ENCODE measurements at places on chromosomes 5 and 9. TPM values are rescaled to one million over a fixed set of nuclear protein-coding genes. Genes with fewer than 3 reads are reported as not detected.

DNA sequence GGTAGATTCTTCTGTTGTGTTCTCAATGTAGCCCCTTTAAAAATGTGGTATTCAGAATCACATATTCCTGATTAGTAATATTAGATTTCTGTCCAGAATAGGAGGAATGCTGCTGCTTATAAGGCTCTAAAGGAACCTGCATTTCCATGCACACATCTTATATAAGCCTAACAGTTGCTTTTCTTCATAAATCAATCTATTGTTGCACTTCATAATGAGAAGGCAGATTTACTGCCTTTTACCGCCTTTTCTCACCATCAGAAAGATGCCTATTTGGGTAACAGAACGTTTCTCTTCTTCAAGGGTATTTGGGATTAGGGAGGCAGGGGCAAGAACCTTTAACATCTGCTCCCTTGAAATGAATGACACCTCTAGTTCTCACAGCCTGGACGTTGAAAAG is 243.4 kb downstream of the MLLT3 start:
- H3K4me3 ChIP-seq, result no peak overlapping the region
- H3K27me3 ChIP-seq, result no peaks in the 10 kb centered on the region
- H3K4me1 ChIP-seq, result no peaks in the 10 kb centered on the region
- no peak overlapping the region for H3K27ac ChIP-seq

PCA3 gene
- total RNA-seq, result 0.44 TPM

DNA sequence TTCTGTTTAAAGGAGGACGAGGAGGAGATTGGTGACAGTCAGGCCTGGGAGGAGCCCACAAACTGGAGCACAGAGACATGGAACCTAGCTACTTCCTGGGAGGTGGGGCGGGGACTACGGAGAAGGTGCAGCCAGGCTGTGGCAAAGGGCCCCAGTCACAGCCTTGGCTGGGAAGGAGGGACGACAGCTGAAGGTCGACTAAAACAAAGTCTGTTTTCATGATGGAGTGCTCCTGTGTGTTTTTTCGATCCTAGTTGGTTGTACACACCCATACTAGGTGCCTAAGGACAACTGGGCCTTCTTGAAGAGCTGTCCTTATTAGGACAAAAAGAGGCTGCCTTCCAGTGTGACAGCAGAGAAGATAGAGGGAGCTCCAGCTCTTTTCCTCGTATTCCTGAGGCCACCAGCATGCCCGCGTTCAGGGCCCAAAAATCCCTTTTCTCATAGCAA is 2.9 kb downstream of the CCDC107 start:
- H3K36me3 ChIP-seq, result no peaks in the 10 kb centered on the region
- peak overlapping the region; percentile 84 for H3K27ac ChIP-seq
- no peaks in the 10 kb centered on the region for H3K4me1 ChIP-seq
- H3K27me3 ChIP-seq, result no peaks in the 10 kb centered on the region
- peak; percentile 57 for DNase-seq

DNA sequence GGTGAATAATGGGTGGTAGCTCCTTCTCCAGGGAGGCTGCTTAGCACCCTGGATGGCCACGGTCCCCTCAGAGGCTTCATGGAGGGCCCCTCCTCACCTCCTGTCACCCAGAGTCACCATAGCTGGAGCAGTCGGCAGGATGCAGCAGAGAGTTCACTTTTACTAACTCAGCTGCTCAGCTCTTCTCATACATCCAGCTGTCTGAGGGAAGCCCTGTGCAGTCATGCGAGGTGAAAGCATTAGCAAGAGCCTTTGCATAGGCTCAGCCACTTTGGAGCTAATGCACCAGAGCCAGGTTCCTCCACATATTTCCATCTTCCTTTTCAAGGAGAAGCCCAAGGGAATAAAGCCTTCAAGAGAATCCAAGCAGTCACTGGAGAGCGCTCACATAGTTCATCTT is 499.2 kb downstream of the BNC2 start:
- no peaks in the 10 kb centered on the region for H3K27me3 ChIP-seq
- H3K27ac ChIP-seq, result no peak overlapping the region
- H3K36me3 ChIP-seq, result no peaks in the 10 kb centered on the region
- no peaks in the 10 kb centered on the region for H3K4me1 ChIP-seq
- no peak for DNase-seq

DNA sequence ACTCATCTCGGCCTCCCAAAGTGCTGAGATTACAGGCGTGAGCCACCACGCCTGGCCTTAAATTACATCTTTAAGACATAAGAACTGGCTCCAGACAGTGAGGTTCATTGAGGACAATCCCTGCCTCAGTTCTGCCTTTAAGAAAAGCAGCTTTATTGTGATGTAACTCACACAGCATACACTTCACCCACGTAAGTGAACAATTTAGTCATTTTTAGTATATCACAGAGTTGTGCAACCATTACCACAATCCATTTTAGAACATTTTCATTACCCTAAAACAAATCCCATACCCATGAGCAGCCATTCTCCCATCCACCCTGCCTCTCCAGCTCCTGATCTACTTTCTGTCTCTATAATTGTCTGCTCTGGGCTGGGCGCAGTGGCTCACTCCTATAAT is 24.0 kb upstream of the LTC4S start:
- DNase-seq, result no peak
- peaks cover 5% of the 10 kb centered on the region for H3K4me1 ChIP-seq
- H3K4me3 ChIP-seq, result no peak overlapping the region
- H3K27me3 ChIP-seq, result no peaks in the 10 kb centered on the region

- H3K4me3 ChIP-seq, result no peak overlapping the region
- no peak overlapping the region for H3K27ac ChIP-seq
- H3K27me3 ChIP-seq, result no peaks in the 10 kb centered on the region
- DNase-seq, result no peak
- H3K4me1 ChIP-seq, result no peaks in the 10 kb centered on the region
These were observed 214.6 kb downstream of the TLE1 start for GRCh38 chr9:81474792-81475191.

ADAMTS19 gene
- 0.29 TPM for total RNA-seq

HNRNPAB gene
- 68.9 TPM for total RNA-seq

DNA sequence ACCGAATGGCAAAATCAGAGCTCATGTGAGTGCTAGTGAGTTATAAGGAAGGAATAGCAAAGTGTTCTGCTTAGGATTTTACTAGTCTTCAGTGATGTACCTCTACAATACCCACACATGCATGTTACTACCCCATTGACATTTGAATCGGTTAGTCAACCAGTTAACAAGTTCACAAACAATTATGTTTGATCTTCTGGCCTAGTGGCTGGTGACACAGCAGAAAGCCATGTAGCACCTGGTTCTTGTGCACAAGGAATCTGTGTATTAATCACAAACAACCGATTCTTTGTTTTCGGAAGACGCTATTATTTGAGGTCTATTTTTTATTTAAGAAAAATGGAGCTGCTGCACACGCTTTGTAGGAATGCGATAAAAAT is 41.9 kb downstream of the NTRK2 start:
- DNase-seq, result no peak
- H3K27me3 ChIP-seq, result no peaks in the 10 kb centered on the region
- H3K4me1 ChIP-seq, result no peaks in the 10 kb centered on the region
- H3K4me3 ChIP-seq, result no peak overlapping the region
- no peaks in the 10 kb centered on the region for H3K36me3 ChIP-seq

NDUFS6 gene
- total RNA-seq, result 37.9 TPM

Data from breast epithelium (tissue), 4 donors.